ENCODE measurements at places on chromosomes 5 and 9.

DNA sequence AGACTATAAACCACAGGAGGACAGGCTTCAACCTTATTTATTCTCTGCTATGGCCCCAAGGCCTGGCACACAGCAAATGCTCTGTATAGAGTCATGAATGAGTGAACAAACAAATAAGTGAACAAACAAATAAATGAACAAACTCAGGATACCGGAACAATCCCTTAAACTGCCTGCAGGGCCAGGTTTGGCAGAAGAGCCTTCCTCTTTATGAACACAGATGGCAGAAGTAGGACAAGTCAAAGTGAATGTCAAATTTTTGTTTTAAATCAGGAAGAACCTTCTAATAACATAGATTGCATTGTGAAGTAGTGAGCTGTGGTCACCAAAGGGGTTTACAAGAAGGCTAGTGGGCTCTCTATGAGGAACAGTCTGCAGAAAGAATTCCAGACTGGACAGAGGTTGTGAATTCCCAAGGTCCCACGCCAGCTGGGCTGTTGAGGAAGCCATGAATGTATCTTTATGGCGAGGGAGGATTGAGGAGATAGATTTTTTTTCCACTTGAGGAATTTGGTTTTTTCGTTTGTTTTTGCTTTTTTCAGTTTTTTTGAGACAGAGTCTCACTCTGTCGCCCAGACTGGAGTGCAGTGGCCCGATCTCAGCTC, 30.3 kb upstream of the STING1 start:
- DNase-seq, result no peak

GRCh38 chr9:124010665-124011321, 775 bp upstream of the LHX2 start:
- no peak for DNase-seq

DNA sequence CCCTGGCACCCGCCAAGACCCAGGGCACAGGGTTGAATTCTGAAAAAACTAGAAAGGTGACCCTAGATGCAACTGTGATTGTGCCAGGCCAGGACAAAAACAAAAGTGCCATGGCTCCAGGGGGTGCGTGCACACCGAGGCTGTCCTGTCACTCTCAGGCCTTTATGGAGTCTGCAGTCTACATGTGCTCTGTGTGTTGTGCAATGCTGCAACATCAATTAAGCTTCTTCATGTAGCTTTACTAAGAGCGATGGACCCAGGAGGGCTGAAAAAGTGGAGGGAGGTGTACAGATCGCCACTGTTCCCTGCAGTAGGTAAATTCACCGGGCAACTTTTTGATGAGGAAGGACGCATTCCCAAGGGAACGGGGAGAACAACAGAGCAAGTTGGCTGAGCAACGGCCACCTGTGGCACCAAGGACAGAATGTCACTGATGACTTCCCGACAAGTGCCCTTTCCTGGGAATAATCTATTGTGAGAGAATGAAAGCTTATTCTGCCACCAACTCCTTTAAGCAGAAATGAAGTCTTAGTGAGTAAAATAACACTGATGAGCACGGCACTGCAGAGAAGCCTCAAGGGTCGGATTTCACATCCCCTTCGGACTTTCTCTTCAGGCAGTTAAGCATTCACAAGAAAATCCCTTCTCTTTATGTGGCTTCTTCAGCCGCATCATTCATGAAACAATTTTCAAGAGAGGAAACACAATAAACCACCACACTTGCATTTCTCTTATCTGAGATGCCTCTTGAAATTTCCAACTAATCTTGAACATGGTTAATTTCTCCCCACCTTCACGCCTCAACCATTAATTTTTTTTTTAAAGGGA, 149.6 kb downstream of the DROSHA start:
- no peak for DNase-seq

- no peak for DNase-seq
Observed at GRCh38 chr9:2179567-2179966, 164.4 kb downstream of the SMARCA2 start.

DNA sequence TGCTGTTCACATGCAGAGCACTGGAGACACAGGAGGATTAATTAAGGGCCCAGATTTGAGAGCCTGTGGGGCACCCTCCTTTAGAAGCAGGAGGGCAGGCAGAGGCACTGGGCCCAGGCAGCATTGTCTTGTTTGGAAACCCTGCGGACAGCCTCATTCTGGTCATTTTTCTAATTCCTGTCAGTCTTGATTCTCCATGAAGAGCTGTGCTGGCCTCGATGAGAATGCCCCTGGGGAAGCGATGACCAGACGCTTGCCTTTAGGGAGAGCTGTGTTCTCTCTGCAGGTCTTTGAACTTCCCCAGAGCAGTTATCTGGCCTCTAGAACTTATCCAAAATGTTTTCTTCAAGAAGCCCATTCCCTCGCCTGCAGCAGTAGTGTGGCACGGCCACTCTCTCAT, 117.8 kb upstream of the PTCH1 start:
- DNase-seq, result no peak

GRCh38 chr5:74320526-74320925, 320.0 kb downstream of the ENC1 start:
- DNase-seq, result no peak

DNA sequence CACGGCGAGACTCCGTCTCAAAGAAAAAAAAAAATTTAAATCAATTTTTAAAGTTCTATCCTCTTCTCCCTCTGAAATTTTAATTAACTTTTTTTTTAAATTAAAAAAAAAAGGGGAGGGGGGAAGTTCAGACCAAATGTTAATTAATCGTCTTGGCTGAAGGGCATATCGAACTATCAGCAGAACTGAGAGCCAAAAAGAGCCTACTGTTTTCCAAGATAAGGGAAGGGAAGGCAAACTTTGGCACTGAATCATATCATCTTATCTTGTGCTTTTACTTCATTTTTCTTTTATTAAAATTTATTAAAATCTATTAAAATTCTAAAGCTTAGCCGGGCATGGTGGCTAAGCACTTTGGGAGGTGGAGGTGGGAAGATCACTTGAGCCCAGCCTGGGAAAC, 45.9 kb upstream of the MTMR12 start:
- DNase-seq, result no peak

DNA sequence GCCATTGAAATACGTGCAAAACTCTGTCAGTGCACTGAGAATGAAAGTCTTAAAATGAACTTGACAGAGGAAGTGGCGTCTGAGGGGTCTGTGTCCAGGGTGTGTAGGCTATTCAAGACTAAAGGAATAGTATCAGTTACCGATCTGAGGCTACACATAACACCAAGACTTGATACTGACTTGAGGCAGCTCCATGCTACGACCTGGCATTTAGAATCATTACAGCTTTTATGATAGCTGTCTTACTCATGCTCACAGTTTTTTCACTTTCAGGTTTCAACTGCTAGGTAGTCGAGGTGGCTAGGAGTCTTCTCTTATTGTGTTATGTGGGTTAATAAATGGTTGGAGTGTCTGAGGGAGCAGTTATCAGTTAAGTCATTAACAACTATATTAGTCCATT, 92.8 kb upstream of the SLCO6A1 start:
- DNase-seq, result no peak

GRCh38 chr5:167671176-167671575, 620.3 kb upstream of the WWC1 start:
- no peak for DNase-seq

DNA sequence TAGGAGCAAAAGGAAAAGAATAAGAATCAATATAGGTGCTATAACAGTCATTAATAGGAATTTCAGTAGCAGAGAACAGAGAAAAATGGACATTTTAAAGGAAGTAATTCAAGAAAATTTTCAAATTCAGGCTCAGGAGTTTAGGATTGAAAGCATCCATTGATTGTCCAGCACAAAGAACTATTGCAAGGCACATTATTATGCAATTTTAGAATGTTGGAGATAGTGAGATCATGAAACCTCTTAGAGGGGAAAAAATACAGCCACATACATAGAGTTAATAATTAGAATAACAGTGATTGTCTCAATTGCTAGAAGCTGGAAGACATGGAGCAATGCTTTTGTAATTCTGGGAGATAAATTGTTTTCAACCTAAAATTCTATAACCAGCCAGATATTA, 31.5 kb downstream of the CNTLN start:
- no peak for DNase-seq

DNA sequence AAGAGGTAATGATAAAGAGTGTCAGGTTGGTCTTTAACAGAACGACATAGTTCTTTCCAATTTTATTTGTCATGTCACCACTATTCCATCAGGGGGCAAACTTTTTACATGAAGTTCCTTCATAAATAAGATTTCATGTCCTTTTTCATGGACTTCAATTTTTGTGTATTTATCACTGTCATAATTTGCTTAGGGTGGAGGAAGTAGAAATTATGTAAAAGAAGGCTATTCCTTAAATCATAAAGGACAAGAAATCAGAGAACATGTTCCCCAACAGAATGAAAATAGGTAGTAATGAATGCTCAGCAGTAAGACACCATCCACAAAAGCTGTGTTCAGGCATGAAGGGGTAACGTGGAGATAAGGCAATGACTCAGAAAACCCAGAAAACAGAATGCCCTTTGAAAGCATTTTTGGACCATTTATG, 72.7 kb downstream of the ZFAND5 start:
- DNase-seq, result peak; percentile 80

- peak; percentile 6 for DNase-seq
Observed at GRCh38 chr5:153159616-153160015, 330.9 kb upstream of the GRIA1 start.

- no peak for DNase-seq
Observed at GRCh38 chr5:14109771-14110170, 33.4 kb upstream of the TRIO start.

DNA sequence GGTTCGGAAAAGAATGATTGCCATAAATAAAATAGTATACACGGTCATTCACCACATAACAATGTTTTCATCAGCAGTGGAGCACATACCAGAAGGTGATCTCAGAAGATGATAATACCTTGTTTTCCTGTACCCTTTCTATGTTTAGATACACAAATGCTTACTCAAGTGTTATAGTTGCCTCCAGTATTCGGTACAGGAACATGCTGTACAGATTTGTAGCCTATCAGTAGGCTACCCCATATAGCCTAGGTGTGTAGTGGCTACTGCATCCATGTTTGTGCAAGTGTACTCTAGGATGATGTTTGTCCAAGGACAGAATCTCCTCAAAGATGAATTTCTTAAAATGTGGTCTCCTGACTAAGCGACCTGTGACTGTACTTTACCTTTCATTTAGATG, 59.2 kb downstream of the ICE1 start:
- DNase-seq, result no peak

DNA sequence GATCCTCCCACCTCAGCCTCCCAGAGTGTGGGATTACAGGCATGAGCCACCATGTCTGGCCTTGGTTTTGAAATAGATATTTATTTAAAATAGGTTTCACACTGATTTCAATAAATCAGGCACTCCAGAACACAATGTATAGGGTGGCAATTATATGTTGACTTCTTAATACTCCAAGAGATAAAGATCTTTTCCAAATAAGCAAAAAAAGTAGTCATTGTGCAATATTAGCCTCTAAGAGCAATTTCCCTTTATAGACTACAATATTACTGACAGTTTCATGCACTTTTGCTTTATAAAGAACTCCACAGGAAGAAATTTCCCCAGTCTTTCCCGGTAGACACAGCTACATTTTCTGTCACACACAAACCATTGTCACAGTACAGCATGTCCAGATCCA, 23.4 kb upstream of the RUFY1 start:
- DNase-seq, result no peak

DNA sequence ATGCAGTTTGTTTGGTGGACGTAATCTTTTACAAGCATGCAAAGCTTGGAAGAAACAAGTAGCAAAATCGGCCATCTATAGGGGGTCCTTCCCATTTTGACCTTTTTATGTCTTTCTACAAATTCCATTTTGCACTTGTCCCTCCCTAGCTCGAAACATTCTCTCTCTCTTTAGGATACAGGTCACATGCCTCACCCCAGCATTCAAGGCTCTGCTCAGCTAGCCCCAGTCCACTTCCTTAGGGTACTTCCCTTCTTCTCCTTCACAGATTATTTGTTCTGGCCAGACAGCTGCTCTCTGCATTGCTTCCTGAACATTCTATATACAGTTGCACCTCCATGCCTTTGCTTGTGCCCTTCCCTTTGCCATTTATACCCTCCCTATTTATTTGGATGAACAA, 31.7 kb upstream of the TRIM14 start:
- no peak for DNase-seq

DNA sequence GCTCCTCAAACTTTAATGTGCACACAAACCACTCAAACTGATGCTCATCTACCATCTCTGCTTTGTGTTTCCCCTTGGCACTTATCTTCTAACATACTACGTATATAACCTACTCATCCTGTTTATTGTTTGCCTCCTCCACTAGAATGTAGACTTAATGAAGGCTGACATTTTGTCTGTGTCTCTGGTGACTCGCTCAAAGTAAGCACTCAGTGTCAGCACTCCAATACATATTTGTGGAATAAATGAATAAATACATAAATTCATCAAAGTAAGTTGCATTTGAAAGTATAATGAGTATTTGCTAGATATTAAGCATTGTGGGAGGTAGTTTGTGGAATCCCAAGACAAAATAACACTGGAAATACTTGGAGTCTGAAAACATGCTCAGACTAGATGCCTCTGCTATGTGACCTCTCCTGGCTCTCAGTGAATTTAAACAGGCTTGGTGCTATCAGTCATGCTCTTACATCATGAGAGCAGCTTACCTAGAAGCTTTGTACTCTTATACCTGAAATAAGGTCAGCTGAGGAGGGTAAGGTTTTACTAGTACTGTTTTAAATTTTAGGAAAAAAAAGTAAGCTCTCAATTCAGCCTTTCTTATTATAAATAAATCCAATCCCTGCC, 37.0 kb upstream of the RANBP6 start:
- no peak for DNase-seq

DNA sequence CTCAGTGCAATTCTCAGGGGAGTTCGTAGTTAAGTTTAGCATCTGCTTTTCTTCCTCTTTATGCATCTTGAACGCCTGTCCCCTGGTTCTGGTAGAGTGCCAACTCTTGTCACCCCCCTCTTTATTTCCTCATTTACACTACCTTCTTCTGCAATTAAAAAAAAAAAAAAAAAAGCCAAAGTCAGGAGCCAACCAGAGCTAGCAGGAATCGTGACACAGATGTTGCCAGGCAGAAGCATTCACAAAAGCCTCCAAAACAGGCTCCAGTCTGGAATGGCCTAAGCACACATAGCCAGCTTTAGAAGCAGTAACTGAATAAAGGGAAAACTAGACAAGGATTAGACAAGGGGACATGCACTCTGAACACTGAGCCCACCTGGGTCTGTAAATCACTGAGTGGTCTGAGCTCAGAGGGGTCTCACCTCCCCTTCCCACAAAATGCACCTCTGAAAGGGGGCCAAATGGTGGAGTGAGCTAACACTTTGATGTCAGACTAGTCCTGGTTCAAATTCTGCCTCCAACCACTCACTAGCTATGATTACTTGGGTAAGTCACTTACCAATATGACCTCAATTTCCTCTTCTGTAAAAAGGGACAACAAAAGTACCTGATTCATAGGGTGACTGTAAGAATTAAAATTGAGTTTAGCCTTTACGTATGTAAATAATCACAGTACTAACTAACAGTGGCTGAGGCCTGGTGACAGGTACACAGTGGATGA, 2.0 kb downstream of the CD74 start:
- DNase-seq, result peak; percentile 57

- no peak for DNase-seq
Observed at GRCh38 chr5:143124593-143124992, 278.9 kb downstream of the NR3C1 start.

Data from kidney glomerular epithelial cell (primary cell).